ENCODE measurements at places on chromosomes 1 and 21.

DNA sequence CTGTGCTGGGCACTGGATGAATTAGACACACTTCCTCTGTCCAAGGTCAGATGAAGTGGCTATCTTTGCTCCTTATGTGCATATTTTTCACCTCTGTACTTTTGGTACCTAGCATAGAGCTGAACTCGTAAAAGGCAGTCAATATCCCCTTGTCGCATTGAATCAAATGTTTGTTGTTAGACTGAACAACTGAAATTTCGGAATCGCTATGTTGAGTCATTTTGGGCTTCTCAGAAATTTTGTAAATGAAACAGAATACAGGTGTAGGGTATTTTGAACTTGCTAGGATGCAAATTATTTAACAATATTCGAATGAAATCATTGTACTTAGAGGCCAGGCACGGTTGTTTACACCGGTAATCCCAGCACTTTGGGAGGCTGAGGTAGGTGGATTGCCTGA, 48.0 kb downstream of the PDE4B start:
- no peak for DNase-seq

DNA sequence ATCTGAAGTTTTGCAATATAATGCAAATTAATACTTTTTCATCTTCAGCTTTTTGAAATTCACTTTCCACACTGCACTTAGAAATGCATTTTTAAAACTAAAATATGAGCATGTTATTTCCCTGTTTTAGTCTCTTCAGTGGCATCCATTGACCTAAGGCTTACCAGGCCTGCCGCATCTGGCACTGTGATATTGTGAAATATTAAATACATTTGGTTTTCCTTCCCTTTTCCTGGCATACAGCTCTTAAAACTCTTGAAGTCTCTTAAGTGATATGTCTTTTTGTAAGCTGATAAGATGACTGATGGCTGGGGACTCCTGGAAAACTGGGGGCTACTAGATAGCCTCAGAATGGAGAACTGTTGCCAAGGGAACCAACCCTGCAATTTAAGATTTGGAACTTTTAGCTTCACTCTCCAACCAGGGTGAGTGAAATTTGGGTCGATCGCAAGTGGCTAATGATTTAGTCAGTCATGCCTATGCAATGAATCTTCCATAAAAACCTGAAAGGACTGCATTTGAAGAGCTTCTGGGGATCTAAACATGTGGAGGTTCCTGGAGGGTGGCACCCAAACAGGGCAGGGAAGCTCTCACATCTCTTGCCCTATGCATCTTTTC, 75.5 kb upstream of the PDC start:
- DNase-seq, result no peak

GRCh38 chr1:110559157-110559556, 40.2 kb upstream of the KCNA10 start:
- DNase-seq, result no peak

- DNase-seq, result no peak
These were observed 9.9 kb downstream of the KCNJ15 start for GRCh38 chr21:38266732-38267131.

DNA sequence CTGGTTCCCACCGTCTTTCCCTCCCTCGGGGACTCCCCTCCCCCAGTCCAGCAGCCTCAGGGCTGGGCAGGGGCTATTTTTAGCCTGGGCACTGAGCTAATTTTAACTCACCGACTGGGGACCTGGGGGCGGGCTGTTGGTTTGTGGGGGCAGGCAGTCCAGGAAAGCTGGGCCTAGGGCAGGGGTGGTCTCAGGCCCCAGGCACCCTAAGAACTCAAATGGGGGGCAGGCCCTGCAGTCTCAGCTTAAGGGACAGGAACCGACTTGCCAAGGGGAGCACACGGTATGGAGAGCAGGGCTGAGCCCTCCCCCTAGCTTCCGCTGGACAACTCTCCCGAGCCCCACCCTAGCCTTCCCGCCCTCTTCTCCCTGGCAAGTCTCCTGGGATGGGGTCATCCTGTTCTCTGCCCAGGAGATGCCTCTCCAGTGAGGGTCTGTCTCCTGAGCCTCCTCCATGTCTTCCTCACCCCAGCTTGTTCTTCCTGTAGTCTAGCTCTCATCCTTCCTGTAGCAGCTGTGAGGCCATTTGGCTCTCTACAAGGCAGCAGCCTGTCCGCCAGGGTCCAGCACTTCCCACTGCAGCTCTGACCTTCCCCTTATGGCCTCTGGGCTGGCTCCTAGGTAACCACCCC, 10.1 kb downstream of the MEF2D start:
- no peak for DNase-seq

GRCh38 chr1:45543581-45544417, 6.8 kb upstream of the AKR1A1 start:
- no peak for DNase-seq

DNA sequence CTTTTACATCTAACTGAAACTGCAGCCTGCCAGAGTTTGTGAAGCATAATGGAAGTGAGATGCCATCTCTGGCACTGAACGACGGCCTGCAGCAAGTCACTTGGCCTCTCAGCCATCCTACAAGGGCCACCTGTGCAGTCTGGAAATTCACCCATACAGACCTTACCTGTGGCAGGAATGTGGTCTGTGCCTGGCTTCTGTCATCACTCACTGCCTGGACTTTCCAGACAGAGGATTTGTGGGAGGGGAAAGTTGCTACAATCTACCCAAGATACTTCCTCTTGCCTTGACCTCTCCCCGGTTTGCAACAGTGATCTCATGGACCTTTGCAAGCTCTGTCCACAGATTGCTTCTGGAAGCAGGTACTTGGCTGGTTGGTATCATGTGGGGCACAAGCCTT, 58.4 kb upstream of the ATP1B1 start:
- no peak for DNase-seq

Data from SW 1271 (cell line).